ENCODE measurements at places on chromosomes 7 and 10.

GRCh38 chr10:58590152-58590840, 77.6 kb downstream of the BICC1 start:
- DNase-seq, result no peak

DNA sequence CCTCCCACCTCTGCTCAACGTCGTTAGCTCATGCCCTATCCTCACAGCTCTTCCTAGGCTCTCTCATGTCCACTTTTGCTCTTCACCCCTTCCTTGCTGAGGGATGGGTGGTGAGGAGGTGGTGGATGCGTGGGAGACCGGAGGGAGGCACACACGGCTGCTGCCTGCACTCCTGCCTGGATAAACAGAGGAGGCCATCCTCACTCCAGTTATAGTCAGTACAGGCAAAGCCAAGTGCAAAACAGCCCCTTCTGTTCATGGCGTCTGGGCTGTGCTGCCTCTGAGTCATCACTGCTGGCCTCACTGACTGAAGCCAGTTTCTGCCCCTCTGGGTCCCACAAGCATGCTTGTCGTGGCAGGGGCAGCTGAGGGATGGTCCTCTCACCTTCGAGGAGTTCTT, 31.9 kb upstream of the LRRC4 start:
- no peak for DNase-seq

DNA sequence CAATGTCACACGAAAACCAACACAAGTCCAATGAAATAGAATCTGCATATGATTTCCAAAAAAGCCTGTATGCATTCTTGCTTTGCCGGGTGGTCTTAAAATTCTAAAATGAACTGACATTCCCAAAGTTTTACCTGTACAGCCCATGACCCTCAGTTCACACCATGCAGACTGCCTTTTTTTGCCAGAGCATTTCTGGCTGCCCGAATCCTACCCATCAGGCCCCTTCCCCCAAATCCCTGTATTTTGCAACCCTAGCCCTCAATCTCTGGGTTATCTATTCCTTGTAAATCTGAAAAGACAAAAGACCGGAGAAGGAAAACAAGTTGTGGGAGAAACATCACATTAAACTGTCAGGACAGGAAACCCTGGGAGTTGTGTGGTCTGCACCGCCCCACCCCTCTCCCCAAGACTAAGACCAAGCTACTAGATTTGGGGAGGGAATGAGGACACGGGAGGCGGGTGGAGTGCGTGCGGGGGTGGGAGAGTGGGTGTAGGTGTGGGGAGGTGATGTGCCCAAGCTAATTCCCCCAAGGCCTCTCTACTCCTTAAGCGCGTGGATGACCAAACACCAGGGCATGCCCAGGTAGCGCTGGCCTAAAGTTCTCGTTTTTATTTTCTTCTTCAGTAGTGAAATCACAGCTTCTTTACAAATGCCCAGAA, 1.4 kb downstream of the JCAD start:
- DNase-seq, result no peak

DNA sequence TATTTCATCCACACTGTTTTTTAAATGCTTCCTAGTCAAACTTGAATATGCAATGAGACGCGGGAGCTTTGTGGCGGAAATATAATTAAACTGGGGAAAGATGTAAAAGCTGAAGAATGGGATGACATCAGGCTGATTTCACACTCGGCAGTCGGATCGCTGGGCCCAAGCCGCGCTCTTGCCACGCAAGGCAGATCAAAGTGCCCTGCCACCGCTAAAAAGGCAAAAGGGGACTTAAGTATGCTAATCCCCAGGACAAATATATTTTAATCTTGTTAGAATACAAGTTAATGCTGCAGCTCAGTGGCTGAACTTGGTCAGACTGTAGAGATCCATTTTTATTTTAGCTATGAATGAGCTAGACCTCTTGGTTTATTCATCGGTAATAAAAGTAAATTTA, 13.8 kb downstream of the EN2 start:
- DNase-seq, result no peak

All from esophagus squamous epithelium (tissue), 5 donors.